ENCODE measurements at places on chromosomes 3 and 15.

DNA sequence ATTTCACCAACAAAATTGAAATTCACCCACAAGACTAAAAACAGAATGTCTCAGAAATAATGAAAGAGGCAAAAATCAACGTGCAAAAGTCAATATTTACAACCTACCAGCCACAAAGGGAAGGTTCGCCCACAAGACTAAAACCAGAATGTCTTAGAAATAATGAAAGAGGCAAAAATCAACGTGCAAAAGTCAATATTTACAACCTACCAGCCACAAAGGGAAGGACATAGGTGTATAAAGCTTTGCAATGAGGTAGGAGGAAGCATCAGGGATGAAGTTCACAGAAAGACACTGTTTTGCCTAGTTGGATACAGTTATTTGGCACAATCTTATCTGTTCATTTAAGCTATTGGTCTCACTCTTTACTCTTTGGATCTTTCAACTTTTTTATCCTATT is 14.3 kb downstream of the OXTR start:
- DNase-seq = no peak

DNA sequence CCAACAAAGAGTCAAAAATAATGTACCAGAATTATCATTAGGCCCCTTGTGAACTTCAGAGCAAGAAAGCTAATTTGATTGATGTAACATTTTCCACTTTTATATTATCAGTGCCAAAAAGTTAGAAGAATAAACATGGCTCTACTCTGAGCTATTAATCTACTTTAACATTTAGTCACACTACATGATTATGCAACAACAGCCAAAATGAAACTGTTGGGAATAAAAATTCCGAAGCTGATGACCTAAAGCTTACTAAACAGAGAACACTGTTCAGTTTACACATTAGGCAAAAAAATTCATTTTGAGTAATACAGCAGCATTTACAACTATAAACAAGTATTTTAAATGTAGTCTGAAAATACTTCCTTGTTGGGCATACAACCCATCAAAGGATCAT is 1134.1 kb downstream of the EPHA3 start:
- DNase-seq = no peak

- no peak for DNase-seq
These were observed 56.2 kb downstream of the B3GNT5 start for GRCh38 chr3:183309276-183309675.

GRCh38 chr3:149512073-149512782 is 37.7 kb downstream of the TM4SF4 start:
- DNase-seq = no peak

Measured in activated CD4-positive, alpha-beta T cell treated with anti-CD3 and anti-CD28 coated beads for 1 hour (primary cell).